NCI-H1048 (cell line): ENCODE measurements at places on chromosomes 1 and 21.

GRCh38 chr21:26557106-26557505 lies 16.0 kb downstream of the CYYR1 start:
- DNase-seq = no peak

GRCh38 chr1:53262000-53262399 lies 23.7 kb upstream of the MAGOH start:
- DNase-seq = no peak

- DNase-seq = no peak
Observed at GRCh38 chr1:116208136-116208535, 96.9 kb downstream of the MAB21L3 start.

- DNase-seq = no peak
Observed at GRCh38 chr1:246647513-246647912, 76.7 kb upstream of the SCCPDH start.

DNA sequence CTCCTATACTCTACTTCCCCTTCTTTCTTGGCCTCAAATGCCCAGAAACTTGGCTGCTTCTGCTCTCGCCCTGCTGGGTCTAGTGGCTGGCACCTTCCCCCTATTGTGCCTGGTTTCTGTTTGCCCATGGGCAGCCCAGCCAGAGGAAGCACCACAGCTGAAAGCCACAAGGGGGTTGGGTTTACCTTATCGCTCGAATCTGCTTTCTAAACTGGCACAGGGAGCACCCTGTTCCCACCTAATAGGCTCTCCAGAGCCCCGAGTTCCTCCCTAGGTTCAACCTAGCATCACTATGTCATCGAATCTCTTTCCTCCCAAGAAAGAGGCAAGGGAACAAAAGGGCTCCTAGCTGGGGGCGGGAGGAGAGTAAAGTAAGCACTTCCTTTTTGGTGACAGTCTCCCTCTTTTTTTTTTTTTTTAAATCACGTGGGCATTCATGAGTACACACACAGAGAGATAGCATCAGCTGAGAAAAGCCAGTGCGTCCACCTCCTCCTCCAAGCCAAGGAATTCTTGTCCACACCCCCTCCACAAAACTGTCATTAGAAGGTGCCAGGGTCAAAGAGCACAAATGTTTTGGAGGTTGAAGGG lies 72.8 kb downstream of the PLEKHA6 start:
- DNase-seq = no peak
